ENCODE measurements at places on chromosomes 2 and 18. TPM values are rescaled to one million over a fixed set of nuclear protein-coding genes. Genes with fewer than 3 reads are reported as not detected.

- DNase-seq, result no peak
Measured at GRCh38 chr18:23784832-23785245, 95.6 kb downstream of the LAMA3 start.

- peak; percentile 47 for DNase-seq
Measured at GRCh38 chr2:201260302-201260800, at the start of gene CASP8. Gene CASP8 (plus strand): TSS chr2:201260536. CDS start chr2:201266487, 5,951 bp downstream.

DNA sequence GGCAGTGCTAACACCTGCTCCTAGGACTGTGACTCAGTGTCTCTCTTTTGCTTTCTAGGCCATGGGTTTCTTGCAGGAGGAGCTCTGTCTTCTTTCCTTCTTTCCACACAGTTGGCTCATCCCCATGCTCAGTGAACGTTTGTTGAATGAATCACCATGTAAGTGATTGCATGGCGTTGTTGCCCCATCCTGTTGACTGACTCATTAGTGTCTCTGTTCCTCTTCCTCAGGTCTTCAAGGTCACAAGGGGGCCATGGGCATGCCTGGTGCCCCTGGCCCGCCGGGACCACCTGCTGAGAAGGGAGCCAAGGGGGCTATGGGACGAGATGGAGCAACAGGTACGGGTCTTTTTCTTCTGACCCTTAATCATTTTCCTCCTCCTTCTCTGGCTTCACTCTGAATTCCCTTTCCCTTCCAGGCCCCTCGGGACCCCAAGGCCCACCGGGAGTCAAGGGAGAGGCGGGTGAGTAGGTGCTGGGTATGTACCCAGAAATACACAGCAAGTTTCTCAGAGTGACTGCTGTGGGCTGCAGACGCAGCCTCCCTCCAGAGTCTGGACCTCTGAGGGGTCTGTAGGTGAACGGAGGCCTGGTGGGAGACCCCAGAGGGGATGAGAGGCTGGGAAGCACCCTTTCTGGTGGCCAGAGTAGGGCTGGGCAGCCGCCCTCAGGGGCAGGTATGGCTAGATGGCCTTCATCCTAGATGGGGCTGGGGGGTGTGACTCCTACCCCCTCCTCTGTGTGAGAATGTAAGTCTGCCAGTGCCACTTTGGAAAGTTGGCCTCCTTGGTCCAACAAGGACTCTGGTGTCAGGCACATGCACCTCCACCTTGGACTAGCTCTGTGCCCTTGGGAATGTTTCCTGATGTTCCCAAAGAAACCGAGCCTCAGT is 32.4 kb downstream of the MARCO start:
- no peak for DNase-seq

DNA sequence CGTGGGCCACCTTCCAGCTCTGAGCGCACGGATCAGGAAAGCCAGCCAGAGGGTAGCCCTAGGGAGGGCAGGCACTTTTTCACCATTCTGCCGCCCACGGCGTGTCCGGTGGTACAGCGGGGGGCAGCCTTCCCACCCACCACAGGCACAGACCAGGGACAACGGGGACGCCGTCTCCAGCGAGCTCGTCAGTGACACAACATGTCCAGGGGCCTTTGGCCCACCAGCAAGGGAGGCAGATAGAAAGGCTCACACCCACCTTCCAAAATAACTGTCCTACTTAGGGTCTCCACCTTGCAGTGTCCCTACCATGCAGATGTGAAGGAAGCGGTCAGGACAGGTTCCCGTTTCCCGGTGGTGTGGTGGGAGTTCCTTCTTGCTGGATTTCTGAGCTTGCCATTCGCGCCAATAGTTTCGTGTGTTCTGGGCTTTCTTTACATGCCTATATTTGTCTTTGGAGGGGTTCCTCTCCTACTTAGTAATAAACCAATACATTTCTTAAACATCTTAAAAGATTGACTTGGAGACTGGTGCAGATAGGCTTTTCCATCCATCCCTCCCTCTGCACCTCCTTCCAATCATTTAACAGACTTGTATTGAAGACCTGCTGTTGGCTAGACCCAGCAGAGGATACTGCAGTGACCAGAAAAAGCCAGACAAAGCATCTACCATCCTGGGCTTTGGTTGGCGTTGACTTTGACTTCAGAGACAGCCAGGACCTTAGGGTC is 872 bp downstream of the ASB1 start:
- no peak for DNase-seq

DNA sequence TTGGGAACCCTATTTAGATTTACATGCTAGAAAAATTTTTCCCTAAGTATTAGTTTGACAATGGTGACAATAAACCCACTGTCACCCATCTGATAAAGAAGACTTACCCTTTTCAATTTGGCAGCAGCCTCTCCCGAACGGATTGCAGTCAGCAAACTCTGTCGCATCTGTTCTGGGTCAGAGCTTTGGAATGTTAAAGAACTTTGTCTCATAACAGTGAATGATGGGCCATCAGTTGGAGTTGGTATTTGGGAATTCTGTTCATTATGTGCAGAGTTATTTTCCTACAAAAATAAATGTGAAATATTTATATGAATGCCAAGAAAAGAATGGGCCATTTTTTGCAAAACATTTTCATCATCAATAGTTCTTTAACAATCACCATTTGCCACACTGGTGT is 70.8 kb upstream of the GRB14 start:
- DNase-seq, result no peak

- no peak for DNase-seq
Measured at GRCh38 chr2:206218156-206218555, 56.3 kb upstream of the ZDBF2 start.

DNA sequence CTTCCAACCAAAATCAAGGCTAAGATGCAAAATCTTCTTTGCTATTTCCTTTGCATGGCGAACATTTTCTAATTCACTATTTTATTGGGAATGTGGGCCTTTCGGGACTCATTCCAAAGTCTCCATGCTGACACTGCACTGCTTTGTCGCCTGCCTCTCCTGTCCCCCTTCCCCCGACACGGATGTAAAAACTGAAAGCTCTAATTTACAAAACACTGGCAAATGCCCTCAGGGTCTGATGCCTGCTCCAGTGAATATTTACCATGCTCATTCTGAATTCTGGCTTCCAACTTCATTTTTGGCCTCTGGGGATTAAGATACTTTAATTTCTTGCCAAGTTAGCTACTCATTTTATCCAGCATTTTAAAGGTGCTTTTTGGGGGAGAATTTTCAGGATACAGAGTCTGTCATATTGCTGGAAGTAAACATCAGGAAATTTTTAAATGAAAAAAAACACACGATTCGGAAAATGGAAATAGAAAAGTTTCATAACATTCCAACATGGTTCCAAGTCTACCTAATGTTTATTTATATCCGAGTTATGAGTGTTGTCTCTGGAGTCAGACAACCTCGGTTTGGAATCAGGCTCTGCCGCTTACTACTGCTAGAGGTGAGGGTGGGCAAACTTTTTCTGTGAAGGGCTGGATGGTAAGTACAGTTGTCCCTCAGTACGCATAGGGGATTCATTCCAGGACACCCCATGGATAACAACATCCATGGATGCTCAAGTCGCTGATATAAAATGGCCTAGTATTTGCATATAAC is 14.6 kb upstream of the LTBP1 start:
- DNase-seq, result no peak

- DNase-seq, result no peak
Measured at GRCh38 chr2:49165662-49166061, 11.3 kb upstream of the FSHR start.

DNA sequence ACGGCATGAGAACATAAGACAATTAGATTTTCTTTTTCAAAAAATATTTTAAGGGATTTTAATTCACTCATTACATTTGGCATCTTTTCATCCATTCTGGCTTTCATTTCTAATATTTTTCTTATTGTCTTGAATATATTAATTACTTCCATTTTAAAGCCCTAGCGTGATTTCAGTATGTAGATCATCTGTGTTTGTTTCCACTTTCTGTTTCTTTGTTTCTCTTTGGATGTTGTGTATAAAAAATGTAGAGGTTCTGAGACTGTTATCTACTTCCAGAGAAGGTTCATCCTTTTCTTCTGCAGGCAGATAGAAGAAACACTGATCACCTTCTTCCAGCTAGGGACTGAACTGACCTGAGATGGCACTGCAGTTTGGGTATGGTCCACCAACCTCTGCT is 664.4 kb upstream of the SLC39A10 start:
- no peak for DNase-seq

DCC gene
- 2.9 TPM for total RNA-seq
